ENCODE measurements at places on chromosomes 1 and 21. TPM values are rescaled to one million over a fixed set of nuclear protein-coding genes. Genes with fewer than 3 reads are reported as not detected.

GRCh38 chr1:202580619-202581018, 129.6 kb downstream of the SYT2 start:
- no peak for DNase-seq

The RAB42 gene
- not detected for polyA plus RNA-seq

DNA sequence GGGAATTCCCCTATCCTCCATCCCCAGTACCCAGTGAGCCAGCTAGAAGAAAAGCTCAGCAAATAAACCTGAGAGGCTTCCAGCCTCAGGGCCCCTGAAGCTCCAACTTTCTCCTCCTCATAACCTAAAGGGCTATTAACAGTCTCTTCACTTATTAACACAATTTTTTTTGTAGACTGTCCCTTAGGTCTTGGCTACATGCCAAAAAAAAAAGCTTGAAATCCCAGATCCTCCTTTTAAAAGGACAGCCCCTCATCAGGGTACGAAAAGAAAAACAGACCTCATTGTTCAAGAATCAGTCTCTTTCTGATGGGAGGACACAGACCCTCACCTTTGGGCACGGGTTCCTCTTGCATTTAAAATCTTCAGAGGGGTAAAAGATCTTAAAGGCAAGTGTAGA, 72.8 kb upstream of the CD1D start:
- DNase-seq = no peak

- DNase-seq = no peak
Measured at GRCh38 chr1:107622535-107622934, 342.4 kb downstream of the VAV3 start.

The TPTE gene
- not detected for polyA plus RNA-seq

DNA sequence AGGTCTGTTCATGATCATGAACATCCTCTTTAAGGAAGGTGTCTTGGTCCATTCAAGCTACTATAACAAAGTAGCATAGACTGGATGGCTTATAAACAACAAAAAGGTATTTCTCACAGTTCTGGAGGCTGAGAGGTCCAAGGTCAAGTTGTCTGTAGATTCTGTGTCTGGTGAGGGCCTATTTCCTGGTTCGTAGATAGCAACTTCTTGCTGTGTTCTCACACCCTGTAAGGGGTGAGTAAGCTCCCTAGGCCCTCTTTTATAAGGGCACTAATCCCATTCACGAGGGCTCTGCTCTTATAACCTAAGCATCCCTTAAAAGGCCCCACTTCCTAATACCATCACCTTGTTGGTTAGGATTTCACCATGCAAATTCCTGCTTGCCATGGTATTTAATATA, 347.7 kb downstream of the PTBP2 start:
- no peak for DNase-seq
